ENCODE measurements at places on chromosomes 1 and 21.

DNA sequence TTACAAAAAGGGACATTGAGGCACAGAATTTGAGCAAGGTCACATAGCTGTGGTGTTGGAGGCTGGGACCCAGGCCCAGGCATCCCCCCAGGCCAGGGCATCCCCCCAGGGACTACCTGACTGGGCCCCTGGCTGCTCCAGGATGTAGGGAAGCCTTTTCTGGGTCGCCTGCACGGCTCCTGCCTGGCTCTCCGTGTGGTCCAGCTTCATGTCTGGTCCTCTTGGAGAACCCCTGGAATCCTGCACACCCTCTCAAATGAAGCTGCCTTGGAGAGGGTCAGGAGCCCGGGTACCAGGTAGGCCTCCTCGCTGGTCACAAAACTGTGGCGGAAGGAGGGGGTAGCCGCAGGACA is 919 bp upstream of the CELSR2 start:
- DNase-seq: no peak

GRCh38 chr1:168947041-168947440 is 159.4 kb upstream of the ATP1B1 start:
- no peak for DNase-seq

GRCh38 chr21:32197896-32198295 is 81.0 kb downstream of the MIS18A start:
- no peak for DNase-seq

DNA sequence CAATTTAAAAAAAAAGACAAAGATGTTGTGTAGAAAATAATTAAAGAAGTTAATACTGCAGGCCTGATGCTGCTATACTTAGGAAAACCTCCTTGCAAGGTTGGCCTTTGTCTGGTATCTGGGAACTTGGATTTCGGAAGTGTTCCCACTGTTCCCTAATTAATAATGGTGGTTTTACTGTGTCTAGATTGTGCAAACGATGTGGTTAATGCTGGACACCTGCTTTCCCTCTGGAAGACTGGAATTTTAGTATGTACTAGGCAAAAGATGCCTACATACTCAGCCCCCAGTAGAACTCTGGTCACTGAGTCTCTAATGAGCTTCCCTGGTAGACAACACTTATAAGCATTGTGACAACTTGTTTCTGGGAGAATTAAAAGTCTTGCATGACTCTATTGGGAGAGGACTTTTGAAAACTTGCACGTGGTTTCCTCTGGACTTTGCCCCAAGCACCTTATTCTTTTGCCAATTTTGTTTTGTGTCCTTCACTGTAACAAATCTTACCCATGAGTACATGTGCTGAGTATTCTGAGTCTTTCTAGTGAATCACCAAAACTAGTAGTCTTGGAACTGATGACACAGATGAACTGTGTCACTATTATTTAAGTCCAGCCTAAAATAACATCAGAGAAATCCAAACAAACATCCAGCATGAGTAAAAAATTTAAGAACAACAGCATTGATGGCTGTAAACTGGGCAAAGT is 40.4 kb downstream of the LIN9 start:
- DNase-seq: no peak

GRCh38 chr21:45294509-45295291 is 7.0 kb upstream of the POFUT2 start:
- peak; percentile 97 for DNase-seq

DNA sequence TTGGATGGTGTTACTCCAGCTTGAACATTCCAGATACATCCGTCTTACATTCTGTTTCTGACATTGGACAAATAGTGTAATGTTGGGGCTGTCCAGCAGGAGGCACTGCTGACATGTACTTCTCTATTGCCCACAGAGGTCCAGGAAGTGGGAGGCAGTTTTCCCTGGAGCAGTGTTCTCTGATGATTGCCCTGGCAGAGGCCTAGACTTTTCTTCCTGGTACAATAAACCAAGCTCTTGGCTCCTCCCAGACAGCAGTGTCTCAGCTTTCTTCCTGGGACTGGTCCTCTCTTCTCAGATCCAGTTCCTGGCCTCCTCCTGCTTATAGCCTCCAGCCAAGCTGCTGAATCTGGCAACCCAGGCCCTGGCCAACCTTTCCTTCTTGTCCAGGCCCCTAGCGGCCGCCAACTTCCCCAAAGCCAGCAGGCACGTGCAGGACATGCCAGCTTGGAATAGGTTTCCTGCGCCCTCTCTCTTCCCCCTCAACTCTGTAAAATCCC is 14.9 kb upstream of the IFNLR1 start:
- peak; percentile 96 for DNase-seq

DNA sequence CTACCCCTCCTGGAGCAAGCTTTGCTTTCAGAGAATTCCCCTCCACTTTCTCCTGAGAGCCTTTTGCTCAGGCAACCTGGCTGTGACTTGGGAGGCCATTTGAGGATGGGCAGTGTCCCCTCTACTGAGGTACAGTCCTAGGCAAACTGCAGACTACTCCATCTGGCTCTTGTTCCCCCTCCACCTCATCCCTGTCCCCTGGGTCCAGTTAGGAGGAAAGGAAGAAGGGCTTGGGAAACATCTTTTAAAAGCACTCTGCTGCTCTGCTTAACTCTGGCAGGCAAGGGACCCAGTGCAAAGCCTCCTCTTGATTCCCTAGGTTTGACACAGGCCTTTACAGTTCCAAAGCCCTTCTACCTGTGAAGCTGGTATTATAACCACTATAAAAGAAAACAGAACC is 108.2 kb downstream of the NAV1 start:
- DNase-seq: no peak

- DNase-seq: no peak
Observed at GRCh38 chr1:4380564-4381168, 273.7 kb upstream of the AJAP1 start.

GRCh38 chr1:172298141-172298540 is 122.3 kb upstream of the C1orf105 start:
- DNase-seq: no peak

- DNase-seq: no peak
Observed at GRCh38 chr21:24290151-24290833, 1317.0 kb downstream of the MRPL39 start.

GRCh38 chr1:52532247-52532646 is 20.6 kb downstream of the TUT4 start:
- no peak for DNase-seq

GRCh38 chr1:236507022-236507700 is 16.6 kb upstream of the LGALS8 start:
- no peak for DNase-seq

- no peak for DNase-seq
Observed at GRCh38 chr1:204971517-204972336, 71.3 kb upstream of the CNTN2 start.

DNA sequence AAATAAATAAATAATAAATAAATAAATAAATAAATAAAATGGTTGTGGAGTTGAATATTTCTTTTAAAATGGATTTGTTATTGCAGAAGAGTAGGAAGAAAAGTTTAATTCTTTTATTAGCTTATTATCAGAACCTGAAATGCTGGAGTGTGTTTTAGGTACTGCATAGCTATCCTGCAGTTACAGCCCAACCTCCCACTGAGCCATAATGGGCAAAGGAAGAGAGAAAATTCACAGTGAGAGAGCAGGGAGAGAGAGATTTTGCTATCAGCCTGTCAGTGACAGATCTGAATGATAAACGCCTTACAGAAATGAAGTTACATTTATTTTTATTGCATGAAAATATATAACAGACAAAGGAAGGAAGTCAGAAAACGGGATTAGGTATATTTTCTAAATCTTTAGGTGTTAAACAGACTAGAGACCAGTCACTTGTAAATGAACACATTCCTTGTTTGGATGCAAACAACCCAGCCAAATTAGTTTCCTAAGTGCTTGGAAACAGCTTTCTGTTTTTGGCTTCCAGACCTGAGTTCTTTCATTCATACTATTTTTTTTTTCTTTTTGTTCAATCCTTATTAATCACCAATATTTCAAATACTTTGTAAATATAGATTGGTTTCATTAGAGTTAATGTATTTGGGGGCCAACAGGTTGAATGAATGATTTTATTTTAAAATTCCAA is 425.3 kb downstream of the USP25 start:
- DNase-seq: no peak

DNA sequence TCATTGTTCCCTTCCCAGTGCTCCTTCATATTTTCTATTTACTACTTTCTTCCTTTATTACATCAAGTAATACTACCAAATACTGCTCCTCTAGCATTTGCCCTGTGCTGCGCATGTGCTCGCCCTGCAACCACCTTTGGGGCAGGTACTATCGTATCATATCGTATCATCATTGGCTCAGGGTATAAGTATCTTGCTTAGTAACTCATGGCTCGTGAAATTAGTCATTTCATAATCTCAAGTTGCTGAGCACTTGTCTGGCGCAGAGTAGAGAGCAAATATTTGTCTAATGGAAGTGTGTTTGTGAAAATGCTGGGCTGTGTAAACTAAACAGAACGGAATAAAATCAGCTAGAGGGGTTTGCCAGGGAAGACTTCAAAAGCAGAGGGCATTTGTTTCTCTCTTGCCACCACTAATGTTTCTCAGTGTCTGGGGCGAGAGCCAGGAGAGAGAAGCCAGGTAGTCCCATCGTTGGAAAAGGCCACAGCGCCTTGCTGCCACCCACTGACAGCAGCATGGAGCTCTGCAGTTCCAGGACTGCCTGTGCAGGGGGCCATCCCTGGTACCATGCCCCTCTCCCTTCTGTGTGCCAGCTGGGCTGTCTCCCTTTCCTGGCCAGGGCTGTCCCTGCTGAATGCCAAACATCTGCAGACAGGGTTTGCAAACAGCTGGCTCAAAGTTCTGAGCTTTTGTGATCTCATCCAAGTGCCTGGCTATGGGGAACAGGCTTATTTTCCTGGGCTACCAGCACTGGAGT is 20.0 kb upstream of the CPT2 start:
- DNase-seq: no peak

DNA sequence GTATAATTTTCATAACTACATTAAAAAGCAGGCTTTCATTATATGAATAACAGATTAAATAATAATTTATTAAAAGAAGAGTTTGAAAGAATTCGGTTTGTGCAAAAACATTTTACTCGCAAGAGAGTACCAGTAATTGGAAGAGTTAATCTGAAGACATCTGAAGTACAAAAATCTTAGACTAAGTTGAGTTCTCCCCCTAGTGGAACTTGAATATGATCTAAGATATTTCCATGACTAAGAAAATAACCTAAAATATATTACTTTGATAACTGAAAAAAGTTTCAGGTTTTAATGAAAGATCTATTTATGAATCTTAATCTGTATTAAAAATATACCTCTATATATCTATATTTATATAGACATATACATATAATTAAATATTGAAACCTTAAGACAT is 112.5 kb upstream of the GFI1 start:
- DNase-seq: no peak

DNA sequence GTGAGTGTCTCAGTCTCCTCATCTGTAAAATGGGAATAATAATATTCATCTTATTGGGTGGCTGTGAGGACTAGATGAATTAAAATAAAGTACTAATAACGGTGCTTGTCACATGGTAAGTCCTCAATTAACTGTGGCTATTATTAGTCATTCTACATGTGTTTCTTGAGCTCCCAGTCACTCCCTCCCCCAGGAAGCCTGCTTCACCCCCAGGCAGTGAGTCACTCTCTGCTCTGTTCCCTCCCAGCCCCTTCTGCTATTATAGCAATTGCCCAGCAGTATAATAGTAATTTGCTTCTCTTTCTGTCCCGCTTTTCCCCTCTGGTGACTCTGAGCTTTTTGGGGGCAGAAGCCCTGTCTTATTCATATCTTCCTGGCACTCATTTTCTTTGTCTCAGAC is 102.0 kb downstream of the BEND5 start:
- DNase-seq: no peak

DNA sequence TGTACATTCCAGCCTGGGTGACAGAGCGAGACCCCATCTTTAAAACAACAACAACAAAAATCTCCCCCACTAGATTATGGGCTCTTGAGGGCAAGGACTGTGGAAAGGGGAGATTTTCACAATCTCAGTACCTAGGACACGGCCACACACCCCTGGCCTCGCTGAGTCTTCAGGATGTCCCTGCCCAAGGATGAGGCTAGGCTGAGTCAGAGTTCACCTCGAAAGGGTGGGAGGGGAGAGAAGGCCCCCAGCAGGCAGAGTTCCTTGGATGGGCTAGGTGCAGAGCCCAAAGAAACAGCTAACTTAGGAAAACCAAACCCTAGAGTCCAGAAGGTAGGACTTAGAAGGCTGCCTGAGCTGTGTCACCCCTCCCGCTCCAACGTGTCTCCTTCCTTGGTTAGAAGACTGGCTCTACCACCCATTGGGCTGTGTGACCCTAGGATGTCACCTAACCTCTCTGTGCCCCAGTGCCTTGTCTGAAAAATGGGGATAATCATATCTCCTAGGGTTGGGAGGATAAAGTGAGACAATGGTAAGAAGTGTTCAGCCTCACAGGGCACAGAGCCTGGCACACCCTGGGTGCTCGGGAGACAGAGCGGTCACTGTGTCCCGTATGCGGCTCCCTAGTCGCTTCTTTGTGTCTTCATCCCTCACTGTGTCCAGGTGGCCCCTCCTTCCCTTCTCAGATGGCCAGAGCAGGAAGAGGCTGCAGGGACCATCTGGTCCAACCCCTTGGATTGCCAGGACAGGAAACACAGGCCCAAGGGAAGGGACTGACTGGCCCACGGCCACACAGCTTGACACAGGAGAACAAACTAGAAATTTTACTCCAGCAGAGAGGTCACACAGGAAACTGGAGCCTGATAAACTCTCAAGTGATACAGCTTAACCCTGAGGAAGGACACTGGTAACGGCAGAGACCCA is 11.2 kb downstream of the TRIM62 start:
- DNase-seq: no peak

DNA sequence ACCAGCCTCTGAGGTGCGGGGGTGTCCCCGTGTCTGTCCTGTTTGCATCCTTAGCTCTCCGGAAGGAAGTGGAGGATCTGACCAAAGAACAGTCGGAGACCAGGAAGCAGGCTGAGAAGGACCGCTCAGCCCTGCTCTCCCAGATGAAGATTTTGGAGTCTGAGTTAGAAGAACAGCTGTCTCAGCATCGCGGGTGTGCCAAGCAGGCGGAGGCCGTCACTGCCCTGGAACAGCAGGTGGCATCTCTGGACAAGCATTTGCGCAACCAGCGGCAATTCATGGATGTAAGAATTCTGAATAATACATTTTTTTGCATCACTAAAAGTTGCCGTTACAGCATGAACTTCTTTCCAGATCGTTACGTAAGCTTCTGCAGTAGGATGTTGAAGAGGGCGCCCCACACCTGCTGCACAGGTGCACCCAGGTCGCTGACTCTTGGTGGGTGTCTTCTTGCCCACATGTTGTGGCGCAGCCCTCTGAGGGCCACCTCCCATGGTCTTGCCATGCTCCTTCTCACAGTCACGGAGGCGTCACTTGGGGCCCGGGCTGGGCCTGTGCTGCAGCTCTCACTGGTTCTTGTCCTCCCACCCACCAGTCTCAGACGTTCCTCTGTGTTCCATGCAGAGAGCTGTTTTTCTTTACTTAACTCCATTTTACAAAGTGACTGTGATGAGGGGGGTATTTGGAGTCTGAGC is 61.3 kb upstream of the DIP2A start:
- no peak for DNase-seq

DNA sequence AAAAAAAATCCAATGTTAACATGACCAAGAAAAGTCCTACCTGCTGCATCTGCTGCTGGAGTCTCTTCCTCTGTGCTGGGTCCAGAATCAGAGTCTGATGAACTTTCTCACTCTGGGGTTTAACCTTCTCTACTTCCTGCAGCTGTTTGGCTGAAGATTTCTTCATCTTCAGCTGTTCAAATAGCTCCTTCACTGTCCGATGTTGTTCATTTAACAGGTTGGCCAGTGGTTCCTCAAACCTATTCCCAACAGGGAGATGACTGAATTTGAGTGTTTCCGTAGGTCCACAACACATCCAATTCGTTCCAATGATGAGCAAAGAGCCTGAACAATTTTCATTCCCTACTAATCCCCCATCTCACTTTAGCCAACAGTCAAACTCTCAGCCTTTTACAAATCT is 79.4 kb downstream of the GON4L start:
- DNase-seq: no peak
